ENCODE measurements at places on chromosomes 5 and 9.

DNA sequence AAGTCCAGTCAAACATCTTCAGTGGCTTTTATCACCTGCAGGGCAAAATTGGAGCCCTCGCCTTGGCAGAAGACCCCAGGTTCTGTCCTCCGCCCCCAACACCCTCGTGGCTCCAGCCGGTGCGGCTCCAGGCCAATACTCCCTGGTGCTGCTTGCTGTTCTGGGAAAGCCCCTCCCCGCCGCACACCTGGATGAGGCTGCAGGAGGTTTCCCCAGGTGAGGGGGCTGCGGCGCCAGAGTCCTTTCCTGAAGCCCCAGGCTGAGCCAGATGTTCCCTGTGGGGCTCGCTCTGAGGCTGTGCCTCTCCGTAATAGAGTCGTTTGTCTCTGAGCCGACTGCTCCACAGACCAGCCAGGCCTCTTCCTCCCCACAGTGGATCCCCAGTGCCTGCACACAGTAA lies 375.4 kb upstream of the IRX1 start:
- no peak for DNase-seq

DNA sequence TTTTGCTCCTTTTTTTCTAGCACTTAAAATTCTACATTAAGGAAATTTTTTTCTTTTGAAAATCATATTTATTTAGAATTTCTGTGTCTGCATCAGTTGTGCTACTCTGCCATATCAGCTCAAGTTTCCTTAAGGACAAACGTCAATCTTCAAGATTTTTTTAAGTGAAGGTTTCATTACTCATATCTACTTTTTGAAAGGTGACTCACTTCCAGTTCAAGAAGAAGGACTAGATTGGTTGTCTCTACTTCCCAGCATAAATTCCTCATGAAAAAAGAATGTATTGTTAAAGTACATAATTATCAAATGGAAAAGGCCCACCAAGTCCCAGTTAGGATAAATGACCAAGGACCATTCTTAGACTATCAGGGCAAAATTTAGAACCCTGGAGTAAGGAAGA lies 626.5 kb downstream of the DMRTA1 start:
- DNase-seq = no peak

- DNase-seq = no peak
Measured at GRCh38 chr5:91207248-91207647, 175.9 kb downstream of the ARRDC3 start.

DNA sequence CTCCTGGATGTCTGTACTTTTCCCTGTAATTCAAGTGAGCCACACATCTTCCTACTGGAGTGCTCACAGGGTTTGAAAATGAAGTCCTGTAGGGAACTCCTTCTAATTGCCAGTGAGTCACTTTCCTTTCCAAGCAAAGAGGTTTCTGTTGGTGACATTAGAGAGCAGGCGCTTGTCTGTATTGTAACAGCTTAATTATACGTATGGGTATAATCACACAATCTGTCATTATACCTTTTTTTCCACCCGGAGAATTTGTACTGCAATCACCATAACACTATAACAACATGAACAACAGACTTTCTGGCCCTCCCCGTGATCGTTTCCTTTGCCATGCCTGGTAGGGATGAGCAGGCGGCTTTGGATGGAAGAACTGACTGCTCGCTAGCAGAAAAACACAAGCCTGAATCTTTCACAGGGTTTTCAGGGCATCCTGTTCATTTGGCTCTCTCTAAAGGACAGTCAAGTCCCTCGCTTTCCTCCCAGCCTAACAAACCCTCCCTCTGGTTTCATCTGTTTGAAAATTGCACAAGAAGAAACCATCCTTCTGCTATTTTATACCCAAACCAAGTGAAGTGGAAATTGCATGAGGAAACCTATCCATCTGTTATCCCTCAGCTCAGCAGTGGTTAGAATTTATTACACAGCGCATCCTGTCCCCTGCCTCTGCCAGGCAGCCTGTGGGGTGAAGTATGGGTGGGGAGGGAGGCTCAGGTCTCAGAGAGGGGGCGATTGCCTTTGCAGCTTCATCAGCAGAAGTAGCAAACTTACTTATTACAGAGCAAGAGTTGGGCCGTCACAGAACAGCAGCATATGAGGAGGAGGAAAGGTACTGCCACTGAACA lies 307.0 kb upstream of the TLE4 start:
- DNase-seq = no peak

DNA sequence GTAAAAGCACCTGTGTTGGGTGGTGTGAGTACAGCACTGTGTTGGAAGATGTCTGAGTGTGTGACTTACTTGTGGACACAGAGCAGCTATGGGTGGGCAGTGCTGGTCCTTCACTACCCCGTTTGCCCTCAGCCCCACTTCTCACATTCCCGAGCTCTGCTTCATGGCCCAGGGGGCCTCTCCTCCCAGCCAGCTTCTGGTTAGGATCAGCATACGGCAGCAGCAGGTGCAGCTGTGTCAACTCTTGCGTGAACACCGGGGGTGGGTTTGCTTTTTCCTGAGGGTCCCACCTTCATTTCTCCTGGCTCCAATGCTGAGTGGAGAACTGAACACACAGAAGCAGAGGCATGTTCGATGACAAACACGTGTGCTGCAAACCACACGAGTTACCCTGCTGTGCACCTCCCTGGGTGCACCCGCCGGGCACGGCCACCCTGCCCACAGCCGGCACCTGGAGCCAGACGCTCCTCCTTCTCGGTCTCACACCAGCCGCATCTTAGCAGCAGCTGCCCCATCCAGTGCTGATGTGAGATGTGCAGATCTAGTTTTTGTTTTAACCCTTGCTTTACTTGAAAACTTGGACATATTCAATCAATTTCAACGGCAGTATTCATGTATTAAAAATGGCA lies 14.9 kb upstream of the SLC6A3 start:
- no peak for DNase-seq

GRCh38 chr5:32326216-32326772 lies 13.6 kb upstream of the MTMR12 start:
- DNase-seq = no peak

All from left lobe of liver (tissue), 2 donors.